ENCODE measurements at places on chromosomes 6 and 20.

GRCh38 chr6:53492860-53493634, 51.9 kb downstream of the GCLC start:
- peak; percentile 41 for DNase-seq

DNA sequence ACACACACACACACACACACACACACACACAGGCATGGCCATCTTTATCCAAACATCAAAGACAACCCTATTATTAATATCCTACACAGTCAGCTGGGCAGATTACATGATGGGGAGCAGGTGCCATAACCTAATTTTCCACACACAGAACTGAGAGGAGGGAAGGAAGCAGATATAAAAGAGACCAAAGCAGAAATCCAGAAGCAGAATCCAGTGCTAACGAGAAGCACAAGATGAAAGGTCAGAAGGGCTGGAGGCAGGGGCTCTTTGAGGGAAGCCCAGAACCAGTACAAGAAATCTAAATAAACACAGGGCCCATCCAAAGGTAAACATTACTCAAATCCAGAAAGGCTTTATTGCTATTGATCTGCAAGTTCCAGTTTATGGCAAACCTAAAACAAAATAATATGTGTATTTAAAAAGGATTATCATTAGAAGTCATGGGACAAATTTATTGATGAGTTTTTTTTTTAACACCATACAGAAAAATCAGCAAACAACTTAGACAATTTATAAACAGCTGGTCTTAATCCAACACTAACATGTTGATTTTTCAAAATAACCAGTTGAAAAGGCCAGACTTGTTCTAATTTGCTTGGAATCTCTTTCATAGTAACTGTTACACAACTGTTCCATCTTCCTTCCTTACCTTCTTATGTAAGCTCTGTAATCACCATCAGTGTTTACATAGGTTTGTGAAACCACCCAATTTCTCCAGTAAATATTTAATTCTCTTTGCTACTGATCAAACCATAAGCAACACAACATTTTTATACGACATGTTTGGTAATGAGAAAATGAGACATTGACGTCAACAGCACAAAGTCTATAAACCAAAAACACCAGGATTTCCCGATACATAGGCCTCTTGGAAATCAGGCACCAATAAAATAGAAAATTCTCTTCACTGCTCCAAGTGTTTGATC, 34.2 kb downstream of the SLC23A2 start:
- no peak for DNase-seq

- DNase-seq = no peak
Measured at GRCh38 chr6:111559188-111560097, 46.2 kb downstream of the TRAF3IP2 start.

GRCh38 chr20:62766716-62767115, 29.6 kb upstream of the MRGBP start:
- DNase-seq = no peak

GRCh38 chr6:148611213-148611612, 135.6 kb upstream of the UST start:
- no peak for DNase-seq

Measured in CD8-positive, alpha-beta memory T cell (primary cell).